ENCODE measurements at places on chromosomes 5 and 9.

GRCh38 chr5:112353678-112354077 lies 65.4 kb downstream of the EPB41L4A start:
- DNase-seq, result no peak

GRCh38 chr5:37721447-37721871 lies 118.4 kb downstream of the GDNF start:
- DNase-seq, result no peak

DNA sequence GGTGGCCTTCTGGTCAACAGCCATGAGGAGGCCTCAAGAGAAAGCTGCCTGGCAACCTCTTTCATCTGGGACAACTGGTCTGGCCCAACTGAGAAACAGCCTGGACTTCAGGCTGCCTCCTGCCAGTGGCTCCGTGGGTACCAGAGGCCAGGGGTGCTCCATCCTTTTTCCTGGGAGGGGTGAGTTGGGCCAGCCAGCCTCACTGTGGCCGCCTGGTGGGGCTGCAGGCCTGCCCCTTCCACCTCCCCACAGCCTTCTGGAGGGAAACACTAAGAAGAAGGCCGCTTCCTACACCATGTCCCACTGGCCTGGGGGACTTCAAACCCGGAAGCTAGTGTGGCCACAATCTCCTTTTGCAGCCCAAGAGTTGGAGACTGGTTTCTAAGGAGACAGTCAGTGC lies 13.8 kb upstream of the NKD2 start:
- no peak for DNase-seq

DNA sequence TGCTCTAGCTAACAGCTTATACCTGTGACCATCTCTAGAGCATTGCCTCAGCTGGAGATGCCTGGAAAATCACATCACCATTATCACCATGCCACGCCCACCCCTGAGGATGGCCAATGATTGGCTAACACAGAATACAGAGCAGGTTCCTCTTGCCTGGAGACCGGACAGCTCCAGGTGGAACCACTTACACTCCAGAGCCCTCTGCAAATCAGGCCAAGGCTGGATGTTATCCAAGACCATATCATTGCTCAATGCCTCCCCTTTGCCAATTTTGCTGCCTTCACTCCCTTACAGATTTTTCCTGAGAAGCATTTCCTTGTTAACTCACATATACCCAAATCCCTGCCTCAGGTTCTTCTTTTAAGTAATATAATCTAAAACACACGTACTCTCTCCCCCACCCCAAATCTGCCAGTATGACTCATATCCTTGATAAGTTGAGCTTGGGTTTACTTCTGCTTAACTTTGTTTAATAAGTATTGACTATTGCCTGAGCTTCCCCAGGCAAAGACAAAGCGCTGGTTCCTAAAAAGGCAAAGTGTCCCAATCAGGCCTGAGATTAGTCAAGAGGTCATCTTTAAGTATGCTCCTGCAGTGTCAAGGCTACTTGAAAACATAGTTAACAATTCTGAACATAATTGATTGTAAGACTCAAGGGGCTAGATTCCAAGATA lies 309.6 kb downstream of the EPB41L4A start:
- DNase-seq, result no peak

DNA sequence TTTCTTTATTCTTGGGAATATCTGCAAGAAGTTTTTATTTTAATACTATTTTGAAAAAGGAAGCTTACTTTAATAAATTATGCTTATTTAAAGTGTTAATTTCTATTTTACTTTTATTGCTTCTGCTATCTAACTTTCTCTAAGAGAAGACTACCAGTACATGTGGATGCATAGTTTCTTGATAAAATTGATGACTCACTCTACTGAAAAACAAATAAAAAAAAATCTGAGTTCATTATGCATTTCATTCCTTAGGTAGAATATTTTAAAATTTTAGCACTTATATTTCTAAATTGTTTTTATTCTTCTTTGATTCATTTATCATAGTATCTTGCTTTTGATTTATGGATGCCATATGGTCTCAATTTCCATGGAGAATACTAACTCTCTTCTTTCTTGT lies 217.9 kb downstream of the TAF11L14 start:
- DNase-seq, result no peak

GRCh38 chr5:19322716-19323485 lies 665.1 kb downstream of the CDH18 start:
- no peak for DNase-seq

- no peak for DNase-seq
These were observed 123.3 kb downstream of the ST8SIA4 start for GRCh38 chr5:100779669-100780375.

- no peak for DNase-seq
These were observed 251.8 kb upstream of the POU5F2 start for GRCh38 chr5:93993161-93993560.

DNA sequence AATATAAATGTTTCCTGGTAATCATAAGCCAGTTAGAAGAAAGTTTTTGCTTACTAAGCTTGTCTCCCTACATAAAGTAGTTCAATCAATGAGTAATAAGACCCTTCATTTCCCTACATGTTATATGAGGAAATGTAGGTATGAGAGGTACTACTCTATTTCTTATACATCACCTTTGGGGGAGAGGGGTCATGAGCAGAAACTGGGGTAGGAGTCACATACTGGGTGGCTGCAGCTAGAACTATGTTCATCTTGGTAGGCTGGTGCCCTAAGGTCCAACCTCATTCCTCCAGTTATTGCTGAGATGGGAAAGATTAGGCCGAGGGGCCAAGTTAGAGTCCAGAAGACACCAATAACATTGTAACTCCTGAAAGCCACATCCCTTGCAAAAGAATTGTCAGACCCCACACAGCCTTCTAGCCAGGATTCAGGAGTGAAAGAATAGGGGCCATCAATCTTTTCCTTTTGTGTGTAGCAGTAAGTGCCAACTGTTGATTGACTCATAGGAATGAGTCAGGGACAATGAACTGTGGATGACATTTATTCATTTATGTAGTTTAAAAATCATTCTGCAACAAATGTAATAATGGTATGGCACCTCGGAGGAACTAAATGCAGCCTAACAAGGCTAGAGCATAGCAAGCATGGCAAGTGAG lies 21.6 kb upstream of the SREK1 start:
- no peak for DNase-seq

- no peak for DNase-seq
These were observed 65.2 kb downstream of the IPO11 start for GRCh38 chr5:62477801-62478200.

DNA sequence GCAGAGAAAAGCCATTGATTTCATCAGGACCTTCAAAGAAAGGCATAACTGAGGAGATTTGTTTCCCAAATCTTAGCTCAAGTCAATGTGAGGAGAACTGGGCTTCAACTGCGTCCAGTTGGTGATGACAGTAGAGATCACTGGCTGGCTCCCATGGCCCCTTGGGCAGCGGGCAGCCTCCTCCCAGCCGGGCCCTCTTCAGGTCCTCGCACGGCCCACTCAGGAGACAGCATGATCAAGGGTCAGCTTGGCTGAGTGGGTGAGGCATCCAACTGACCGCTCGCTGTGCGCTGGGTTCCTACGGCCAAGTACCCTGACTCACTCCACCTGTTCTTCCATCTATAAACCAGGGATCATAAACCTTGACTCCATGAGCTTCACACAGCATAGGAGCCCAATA lies 274.0 kb downstream of the NSG2 start:
- DNase-seq, result no peak

GRCh38 chr5:134758176-134758503 lies 439 bp upstream of the DDX46 start:
- no peak for DNase-seq
